ENCODE measurements at places on chromosomes 1 and 21.

GRCh38 chr21:42991992-42992740 lies 17.8 kb downstream of the PKNOX1 start:
- DNase-seq: no peak

DNA sequence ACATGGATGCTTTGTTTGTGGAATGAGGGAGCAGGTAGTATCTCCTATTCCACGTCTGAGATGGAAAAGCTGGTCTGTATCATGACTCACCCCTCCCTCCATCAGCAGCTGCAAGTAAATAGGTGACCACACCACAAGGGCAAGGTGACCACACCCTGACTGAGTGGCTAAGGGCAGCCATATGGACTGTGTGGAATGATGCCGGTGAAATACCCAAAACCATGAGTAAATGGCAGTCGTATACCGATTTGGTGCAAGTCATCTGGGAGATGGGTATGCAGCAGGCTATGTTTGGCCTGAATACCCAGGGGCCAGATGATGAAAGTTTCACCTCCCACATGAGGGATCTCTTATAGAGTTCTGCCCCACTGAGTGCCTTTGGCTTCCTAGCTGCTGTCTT lies 15.8 kb upstream of the UBE2U start:
- no peak for DNase-seq

DNA sequence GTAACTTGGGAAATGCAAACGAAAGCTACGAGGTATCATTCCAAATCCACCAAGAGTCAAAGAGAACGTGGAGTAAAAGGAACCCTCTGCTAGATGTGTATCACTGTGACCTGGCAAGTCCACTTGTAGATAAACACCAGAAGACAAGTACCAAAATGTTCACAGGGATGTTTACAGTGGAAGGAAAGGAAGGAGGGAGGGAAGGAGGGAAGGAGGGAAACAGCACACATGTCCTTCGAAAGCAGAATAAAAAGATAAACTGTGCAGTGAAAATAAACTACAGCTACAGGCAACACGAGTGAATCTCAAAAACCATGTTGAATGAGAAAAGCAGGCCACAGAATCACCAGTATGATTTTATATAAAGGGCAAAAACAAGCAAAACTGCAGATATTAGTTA lies 59.9 kb downstream of the TP53BP2 start:
- DNase-seq: no peak

GRCh38 chr1:113073479-113073950 lies 517 bp downstream of the LRIG2 start:
- no peak for DNase-seq

DNA sequence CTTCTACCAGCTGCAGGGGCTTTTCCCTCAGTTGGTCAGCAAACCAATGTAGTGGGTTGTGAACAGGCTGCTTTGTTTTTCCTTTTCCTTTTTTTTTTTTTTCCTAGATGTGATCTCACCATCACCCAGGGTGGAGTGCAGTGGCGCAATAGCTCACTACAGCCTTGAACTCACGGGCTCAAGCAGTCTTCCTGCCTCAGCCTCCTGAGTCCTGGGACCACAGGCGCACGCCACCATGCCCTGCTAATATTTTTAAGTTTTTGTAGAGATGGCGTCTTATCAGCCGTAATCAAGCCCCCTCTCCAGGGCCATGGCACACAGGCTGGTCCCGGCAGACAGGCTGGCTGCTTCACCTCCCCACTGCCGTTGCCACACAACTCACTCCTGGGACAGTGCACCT lies 3.4 kb upstream of the TRIM11 start:
- DNase-seq: no peak

DNA sequence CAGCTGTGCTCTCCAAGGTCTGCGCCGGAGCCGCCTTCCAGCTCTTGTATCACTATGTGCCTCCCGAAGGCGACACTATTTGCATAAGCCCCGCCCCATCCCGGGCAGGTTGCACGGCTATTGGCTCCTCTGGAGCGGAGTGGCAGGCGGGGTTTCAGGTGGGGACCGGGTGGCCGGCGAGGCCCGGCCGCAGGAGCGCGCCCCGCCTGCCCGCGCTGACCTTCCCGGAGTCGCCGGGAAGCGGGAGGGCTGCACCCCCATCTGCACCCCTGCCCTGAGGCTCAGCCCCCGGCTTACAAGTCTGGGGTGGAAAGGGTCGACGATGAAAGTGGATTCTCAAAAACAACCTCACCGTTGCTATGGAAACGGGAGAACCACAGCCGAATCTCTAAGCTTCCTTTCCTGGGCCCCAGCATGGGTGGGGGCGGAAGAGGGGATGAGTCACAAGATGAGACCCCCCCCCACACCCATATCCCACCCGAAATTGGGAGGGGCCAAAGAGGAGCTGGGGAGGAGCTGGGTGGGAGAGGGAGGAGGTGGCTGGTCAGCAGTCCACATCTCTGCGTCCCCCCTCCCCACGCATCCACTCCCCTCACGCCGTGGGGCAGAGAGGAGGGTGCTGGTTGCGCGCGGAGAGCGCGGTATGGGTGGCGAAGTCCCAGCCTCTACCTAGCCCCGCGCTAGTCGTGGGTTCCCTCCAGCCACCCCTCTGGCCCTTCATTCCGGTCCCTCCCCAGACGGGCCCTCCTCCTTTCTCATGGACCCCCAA lies at the start of gene HPCAL4:
Gene HPCAL4 (minus strand): TSS at position 51 of the 769 bp plus-strand sequence. CDS start 6,830 bp downstream, outside the sequence.
- peak; percentile 90 for DNase-seq

DNA sequence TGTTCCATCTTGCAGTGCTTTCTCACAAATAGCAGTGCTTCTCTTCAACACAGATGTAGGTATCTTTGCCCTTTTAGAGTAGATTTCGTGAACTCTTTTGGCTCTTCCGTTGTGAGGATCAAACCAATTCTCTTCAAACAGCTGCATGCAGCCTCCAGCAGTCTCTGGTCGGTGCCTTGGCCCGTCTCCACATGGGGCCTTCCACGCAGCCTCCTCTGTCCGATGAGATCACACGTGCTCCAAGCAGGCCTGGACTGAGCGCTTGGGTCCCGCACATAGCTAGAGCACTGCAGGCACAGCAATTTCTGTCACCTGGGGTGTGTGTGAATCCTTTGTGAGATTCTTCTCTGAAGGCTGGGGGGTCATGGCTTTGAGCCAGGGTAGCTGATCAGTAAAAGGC lies 82.8 kb upstream of the KCNE2 start:
- DNase-seq: no peak

Measured in HuH-7 (cell line).